ENCODE measurements at places on chromosomes 4 and X.

GRCh38 chr4:2948895-2949781, 14.1 kb downstream of the NOP14 start:
- DNase-seq = peak; percentile 32

- DNase-seq = no peak
Measured at GRCh38 chrX:28851871-28852270, 264.6 kb downstream of the IL1RAPL1 start.

- no peak for DNase-seq
Measured at GRCh38 chrX:40727581-40728252, 7.6 kb downstream of the MED14 start.

- DNase-seq = no peak
Measured at GRCh38 chr4:26647523-26648224, 63.8 kb downstream of the TBC1D19 start.

- no peak for DNase-seq
Measured at GRCh38 chrX:110786486-110786885, 9.1 kb downstream of the CHRDL1 start.

GRCh38 chr4:105281124-105281415, 134.4 kb downstream of the TET2 start:
- DNase-seq = no peak

DNA sequence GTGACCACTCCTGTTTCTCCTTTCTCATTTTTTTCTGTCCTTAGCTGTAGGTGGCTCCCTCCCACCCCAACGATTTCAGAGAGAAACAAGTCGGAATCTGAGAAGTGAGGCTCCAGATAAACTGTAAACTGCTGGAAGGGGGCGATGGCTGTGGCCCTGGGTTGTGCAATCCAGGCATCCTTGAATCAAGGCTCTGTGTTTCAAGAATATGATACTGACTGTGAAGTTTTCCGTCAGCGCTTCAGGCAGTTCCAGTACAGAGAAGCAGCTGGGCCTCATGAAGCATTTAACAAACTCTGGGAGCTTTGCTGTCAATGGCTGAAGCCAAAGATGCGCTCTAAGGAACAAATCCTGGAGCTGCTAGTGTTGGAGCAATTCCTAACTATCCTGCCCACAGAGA, 37.7 kb downstream of the ETDC start:
- no peak for DNase-seq

- no peak for DNase-seq
Measured at GRCh38 chrX:5082705-5083104, 1146.0 kb downstream of the NLGN4X start.

DNA sequence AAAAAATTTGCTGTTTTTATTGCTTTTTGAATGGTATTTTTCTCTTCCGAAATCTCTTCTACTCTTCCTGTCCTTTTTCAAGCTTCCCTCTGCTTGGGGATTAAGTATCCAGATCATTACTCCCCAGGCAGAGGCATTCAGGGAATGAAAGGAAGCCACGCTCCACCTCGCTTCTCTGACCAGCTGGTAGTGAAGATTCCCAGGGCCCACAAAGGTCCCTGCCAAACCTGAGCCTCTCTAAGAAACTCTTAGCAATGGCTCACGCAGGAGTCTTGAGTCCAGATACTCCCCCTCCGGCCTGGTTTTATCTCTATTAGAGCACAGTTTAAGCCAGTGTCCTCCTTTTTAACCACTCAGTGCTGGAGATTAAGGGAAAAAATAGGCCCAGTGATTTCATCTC, 51.4 kb upstream of the SOD3 start:
- no peak for DNase-seq

- DNase-seq = no peak
Measured at GRCh38 chr4:168773388-168774195, 236.5 kb downstream of the CBR4 start.

- DNase-seq = no peak
Measured at GRCh38 chr4:55346851-55347255, 811 bp downstream of the SRD5A3 start.
